ENCODE measurements at places on chromosomes 4 and X.
A peak's percentile ranks its signal among the peaks of the same experiment; 100 is the strongest.

DNA sequence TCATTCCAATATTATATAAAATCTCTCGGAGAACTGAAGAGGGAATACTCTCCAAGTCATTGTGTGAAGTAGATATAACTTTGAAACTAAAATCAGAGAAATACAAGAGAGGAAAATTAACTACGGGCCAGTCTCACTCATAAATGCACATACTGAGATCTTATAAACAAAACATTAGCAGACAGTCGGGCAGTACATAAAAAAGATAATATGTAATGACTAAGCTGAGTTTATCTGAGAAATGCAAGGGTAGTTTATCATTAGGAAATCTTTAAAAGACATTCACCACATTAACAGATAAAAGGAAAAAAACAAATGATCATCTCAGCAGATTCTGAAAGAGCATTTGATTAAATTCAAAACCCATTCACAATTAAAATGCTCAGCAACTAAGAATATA is 116.7 kb downstream of the NYX start:
- no peak for DNase-seq

GRCh38 chrX:13066391-13066790 is 22.0 kb upstream of the FAM9C start:
- no peak for DNase-seq

DNA sequence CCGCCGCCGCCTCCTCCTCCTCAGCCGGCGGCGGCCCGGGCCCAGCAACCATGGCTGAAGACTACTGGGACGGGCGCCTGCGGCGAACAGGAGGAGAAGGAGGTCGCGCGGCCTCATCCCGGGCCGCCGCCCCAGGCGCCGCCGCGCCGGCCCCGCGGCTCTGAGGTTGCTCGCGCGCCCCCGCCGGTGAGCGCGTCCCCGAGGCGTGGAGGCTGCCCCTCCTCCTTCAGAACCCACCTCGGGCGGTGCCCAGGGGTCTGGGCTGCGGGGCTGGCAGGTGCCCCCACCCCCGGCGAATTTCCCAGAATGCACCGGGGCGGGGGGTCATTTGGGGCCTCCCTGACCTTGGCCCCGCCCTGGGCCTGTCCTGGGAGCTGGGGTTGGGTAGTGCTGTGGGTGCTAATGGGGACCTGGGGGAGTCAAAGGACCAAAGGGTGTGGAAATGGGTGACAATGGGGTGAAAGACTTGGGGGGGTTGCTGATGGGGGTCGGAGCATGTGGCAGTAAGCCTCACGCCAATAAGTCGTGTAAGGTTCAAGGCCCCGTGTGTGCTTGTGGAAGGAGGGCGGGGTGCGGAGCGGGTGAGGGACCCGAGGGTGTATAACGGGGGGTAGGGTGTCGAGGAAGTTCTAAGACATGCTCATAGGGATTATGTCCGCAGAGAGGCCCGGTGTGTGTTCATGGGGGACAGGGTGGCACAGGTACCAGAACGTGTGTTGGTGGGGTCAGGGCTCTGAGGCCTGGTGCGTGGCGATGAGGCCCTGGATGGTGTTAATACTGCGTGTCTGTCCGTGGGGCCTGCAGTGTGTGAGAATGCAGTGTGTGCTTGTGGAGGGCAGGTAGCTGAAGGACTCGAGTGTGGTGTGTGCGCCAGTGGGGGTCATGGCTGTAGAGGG is 687 bp downstream of the CDK16 start:
- no peak for DNase-seq

DNA sequence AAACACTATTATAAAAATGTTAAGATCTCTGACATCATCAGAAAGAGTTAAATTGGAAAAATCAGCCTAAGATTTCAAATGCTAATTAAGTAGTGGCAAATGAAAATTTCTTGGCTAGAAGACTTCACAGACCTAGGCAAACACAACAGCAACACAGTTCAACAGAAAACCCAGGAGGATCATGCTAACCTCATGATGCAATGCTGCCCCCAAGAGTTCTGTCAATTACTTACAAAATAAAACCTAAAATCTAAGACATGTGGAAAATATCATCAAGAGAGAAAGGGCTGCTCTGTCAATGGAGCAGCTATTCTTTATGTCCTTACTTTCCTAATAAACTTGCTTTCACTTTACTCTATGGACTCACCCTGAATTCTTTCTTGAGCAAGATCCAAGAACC is 21.0 kb downstream of the S100G start:
- DNase-seq: no peak

DNA sequence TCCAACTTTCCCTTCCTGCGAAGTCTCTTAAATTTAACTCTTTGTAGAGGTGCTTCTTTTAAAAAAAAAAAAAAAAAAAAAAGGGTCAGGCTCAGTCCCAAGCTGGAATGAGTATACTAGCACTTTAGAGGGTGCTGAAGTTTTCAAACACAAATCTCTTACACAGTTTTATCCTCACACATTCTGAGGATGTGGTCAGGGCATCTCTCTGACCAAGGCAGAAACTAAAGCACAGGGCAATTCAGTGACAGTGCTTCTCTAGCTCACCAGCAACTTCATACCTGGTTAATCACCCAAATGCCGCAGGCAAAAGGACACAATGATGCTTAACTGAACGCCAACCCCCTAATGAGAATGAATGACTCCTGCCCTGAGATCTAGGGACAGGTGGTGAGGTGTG is 9.8 kb upstream of the PGM2 start:
- no peak for DNase-seq

- DNase-seq: no peak
Observed at GRCh38 chr4:159428975-159429692, 326.3 kb downstream of the RAPGEF2 start.

GRCh38 chr4:75940692-75941253 is at the start of gene NAAA:
TSS of gene NAAA (minus strand) at chr4:75941013. CDS start at chr4:75940949, 64 bp downstream.
- DNase-seq: peak; percentile 64

GRCh38 chr4:6962211-6963041 is 52.8 kb downstream of the TBC1D14 start:
- DNase-seq: no peak

DNA sequence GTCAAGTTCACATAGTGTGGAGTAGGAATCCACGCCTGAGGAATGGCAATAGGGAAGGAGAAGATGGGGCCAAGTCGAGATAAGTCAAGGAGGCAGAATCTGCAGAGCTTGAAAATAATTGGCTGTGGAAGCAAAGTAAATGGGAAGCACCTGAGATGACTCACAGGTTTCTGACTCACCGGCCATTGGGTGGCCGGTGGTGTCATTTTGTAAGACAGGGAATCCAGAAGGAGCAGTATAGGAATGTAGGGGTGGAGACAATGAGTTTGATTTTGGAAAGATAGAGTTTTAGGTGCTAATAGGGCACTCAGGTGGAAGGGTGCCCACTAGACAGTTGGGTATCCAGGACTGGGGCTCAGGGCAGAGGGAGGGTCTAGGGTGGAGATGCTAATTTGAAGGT is 201.0 kb upstream of the MAMLD1 start:
- no peak for DNase-seq

DNA sequence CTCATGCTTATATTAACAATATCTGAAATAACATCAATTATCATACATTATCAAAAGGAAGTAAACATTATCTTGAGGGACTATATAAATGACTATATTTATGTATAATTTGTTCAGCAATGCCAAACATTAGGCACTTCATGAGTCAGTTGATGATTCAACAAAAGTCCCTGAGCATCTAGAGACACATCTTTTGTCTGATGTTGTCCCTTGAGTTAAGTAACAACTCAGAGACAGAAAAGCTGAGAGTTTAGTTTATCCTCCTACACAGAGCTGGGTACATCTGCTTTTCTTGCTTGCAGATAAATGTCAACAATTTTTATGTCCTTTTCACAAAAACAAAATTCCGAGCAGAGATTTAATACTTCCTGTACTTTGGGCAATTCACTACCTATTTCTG is 311.1 kb downstream of the INPP4B start:
- no peak for DNase-seq

DNA sequence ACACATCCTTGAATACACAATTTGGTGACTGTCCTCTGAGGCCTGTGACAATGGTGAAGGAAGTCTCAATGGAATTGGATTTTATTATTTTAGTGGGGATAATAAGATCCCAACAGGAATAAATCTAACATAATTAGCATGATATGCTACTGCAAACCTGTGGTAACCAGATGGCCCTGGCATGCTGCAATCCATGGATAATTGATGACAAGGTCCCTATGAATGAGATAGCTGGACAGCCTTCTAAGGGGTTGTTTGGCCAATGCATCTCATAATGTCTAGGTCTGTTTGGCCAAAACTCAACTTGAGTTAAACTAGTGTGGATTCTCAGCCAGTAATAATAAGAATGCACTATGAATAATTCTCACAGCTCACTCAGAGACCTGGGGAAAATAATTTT is 145.3 kb upstream of the GALNTL6 start:
- no peak for DNase-seq

- no peak for DNase-seq
Observed at GRCh38 chrX:107823456-107823855, 2.2 kb upstream of the MID2 start.

- no peak for DNase-seq
Observed at GRCh38 chrX:108053218-108053617, 8.4 kb downstream of the VSIG1 start.

DNA sequence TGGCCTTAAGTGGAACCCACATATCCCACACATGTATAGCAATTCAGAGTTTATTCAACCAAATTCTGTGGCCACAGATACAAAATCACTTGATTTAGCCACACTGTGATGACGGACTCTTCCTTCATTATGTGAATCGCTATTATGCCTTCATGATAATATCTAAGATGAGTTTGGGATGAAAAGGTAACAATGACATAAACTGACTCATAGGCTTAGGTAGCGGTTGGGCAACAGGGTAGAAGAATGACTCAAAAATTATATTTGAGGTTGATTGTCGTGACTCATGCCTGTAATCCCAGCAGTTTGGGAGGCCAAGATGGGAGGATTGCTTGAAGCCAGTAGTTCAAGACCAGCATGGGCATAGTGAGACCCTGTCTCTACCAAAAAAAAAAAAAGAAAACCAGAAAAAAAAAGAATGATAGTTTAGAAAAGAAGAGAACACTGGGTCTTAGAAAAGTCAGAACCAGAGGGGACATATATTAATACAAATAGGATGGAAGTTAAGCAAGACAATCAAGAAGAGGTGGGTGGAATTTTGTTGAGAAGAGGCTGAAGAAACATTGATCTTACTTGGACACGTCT is 70.4 kb upstream of the USP9X start:
- no peak for DNase-seq

DNA sequence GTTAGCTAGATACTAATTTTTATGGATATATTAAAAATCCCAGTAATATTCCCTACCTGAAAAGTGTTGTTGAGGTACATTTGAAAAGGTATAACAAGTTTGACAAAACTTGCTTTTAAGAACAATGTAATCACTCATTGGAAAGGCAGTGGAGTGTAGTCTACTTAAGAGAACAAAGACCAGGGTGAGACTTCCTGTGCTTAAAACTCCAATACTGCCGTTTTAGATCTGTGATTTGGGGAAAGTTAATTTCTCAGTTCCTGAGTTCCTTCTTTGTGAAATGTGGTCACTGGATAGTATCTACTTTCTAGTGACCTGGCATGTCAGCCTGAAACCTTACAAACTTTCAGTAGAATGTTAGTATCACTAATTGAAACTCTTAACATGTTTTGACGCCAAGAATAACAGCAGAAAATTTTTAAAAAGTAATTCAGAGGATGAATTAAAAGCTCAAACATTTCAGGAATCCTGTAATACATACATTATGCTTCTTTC is 56.8 kb downstream of the PCDH7 start:
- no peak for DNase-seq
